NCI-H187 treated with DMSO at 0.1 percent for 48 hours (cell line): ENCODE measurements at places on chromosomes 4 and X.

GRCh38 chr4:149077181-149077580 lies 635.0 kb upstream of the NR3C2 start:
- DNase-seq: no peak

DNA sequence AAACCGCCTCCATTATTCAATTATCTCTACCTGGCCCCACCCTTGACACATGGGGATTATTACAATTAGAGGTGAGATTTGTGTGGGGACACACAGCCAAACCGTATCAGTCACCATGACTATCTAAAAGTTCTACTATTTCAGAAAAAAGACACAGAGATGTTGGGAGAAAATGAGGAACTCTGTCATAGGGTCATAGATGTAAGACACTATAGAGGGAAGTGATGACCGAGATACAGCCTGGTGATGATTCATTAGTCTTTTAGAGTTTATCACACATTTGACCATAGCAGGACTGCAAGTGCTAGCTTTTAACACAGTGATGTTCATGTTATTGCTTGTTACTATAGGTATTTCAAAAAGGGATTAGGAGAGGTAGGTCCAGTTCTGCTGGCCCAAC lies 357.0 kb upstream of the AADAT start:
- no peak for DNase-seq

DNA sequence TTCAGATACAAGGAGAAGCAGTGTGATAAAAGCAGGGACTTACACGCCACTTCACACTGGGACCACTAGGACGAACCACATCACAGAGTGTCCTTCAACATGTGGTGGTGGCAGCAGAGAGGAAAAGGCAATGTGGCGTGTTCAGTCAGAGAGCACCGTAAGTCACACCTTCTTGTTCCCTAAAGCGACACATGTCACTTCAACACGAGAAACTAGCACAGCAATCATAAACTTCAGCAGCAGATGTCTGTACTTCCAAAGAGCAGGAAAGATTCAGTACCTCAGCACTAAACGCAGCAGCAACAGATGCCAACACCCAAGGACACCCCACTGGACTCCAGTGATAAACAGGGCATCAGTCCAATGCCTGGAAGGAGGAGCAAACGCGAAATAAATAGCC lies 96.7 kb downstream of the AREG start:
- no peak for DNase-seq

DNA sequence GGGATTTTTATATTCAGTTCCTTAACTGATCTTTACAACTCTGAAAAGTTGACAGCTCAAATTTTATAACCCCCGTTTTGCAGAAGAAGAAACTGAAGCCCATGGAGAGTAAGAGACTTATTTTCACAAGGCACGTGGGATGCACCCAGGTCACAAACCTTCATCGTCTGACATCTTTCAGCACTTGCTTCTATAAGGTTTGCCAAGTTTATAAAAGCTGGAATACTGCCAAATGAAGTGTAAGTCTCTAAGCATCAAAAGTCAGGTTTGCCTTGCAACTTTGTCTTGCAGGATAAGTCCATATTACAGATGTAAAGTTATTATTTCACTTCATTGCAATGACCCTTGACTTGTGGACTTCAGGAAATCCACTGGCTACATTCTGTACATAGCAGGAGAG lies 6.3 kb upstream of the KCNIP4 start:
- DNase-seq: no peak

DNA sequence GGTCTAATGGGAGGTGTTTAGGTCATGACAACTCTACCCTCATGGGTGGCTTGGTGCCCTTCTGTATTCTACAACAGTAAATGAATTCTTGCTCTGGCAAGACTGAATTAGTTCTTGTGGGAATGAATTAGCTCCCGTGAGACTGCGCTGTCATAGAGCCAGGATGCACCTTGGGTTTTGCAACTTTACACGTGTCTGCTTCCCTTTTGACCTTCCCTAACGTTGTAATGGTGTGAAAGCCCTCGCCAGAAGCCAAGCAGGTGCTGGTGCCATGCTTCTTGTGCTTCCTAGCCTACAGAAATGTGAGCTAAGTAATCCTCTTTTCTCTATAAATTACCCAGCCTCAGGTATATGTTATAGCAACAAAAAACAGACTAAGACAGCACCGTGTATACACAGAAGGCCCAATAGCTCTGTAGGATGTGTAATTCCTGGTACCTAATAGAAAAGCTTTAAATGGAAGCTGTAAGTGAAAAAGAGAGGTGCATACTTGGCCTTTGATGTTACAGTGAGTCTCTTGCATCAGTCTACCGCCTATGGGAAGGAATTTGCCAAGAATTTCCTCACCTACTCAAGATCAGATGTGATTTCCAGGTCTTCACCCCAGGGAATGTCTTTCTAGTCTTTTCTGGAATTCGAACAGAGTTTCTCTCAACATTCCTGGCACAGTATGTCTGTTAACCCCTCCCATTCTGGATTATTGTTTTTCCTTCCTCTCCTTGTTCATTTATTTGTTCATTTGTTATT lies 3.2 kb upstream of the ENPEP start:
- DNase-seq: no peak

DNA sequence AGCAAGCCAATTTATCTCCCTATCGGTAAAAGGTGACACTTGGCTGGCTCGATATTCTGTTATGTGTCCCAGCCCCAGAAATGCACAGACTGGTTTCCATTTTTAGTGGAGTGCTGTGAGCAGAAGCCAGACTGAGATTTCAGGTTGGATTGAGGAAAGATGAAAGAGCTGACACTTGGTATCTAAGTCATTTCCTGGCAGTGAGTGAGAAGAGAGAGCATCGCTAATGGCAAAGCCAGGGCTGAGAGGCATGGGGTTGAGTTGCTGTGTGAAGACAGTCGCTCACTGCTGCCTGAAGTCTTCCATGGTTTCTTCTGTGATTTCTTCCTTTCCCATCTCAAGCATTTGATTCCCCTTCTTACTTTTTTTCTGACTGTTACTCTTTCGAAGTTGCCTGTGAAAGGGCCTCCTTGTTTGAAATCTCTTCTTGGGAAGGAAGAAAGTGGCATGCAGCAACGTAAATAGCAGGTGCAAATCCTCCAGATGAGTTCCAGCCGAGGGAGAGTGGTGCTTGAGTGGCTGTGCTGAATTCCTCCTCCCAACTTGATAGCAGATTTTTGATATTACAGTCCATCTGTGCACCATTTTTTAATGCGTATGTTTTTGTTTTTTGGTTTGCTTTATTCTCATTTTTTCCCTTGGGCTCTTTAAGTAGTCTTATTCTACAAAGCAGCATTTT lies 109.2 kb upstream of the LIMCH1 start:
- peak; percentile 51 for DNase-seq
